ENCODE measurements at places on chromosomes 4 and X. TPM values are rescaled to one million over a fixed set of nuclear protein-coding genes. Genes with fewer than 3 reads are reported as not detected.

Gene CXCL11
- total RNA-seq, result 0.10 TPM

Gene CPEB2
- total RNA-seq, result 6.4 TPM

Gene NR3C2
- total RNA-seq, result not detected

Gene PRMT9
- total RNA-seq, result 6.0 TPM

Gene RAB33A
- 1.6 TPM for total RNA-seq

Gene SPANXB1
- total RNA-seq, result 7.0 TPM

Gene KLKB1
- total RNA-seq, result not detected

All from RPMI7951 (cell line).